Placental pericyte (primary cell): ENCODE measurements at places on chromosomes 16 and 17. TPM values are rescaled to one million over a fixed set of nuclear protein-coding genes. Genes with fewer than 3 reads are reported as not detected.

Gene SKAP1
- not detected in 2 replicates for total RNA-seq

Gene VAC14
- total RNA-seq, result 67.4 and 88.6 TPM in 2 replicates

Gene CACNG3
- total RNA-seq, result not detected in 2 replicates

Gene PIP4K2B
- total RNA-seq, result 28.0 and 69.3 TPM in 2 replicates

Gene GRAP
- under 0.01 TPM in 1 of 2 replicates, not detected in the other for total RNA-seq

Gene SMIM22
- not detected in 2 replicates for total RNA-seq

Gene SOX15
- total RNA-seq, result 0.22 and 0.57 TPM in 2 replicates

Gene ALOX12B
- total RNA-seq, result not detected in 2 replicates

Gene RHBDL1
- 2.3 and 2.4 TPM in 2 replicates for total RNA-seq

Gene PRKCB
- total RNA-seq, result not detected in 2 replicates

Gene PRSS22
- 2.7 TPM in 1 of 2 replicates, not detected in the other for total RNA-seq

Gene PRAC1
- not detected in 2 replicates for total RNA-seq

Gene CCL15
- not detected in 2 replicates for total RNA-seq

Gene FUS
- 45.3 and 78.0 TPM in 2 replicates for total RNA-seq

Gene CTRB1
- total RNA-seq, result not detected in 2 replicates

Gene KRTAP4-3
- total RNA-seq, result not detected in 2 replicates

Gene PRSS53
- total RNA-seq, result 0.88 and 2.0 TPM in 2 replicates

Gene TMEM114
- total RNA-seq, result not detected in 2 replicates

Gene TSC2
- 70.2 and 86.8 TPM in 2 replicates for total RNA-seq

Gene HASPIN
- total RNA-seq, result 0.44 and 19.6 TPM in 2 replicates

Gene TBC1D3L
- total RNA-seq, result 3.1 and 3.3 TPM in 2 replicates

Gene CES4A
- 2.7 and 2.8 TPM in 2 replicates for total RNA-seq

Gene SP6
- total RNA-seq, result 0.22 and 0.43 TPM in 2 replicates

Gene ZNHIT3
- 23.6 and 29.3 TPM in 2 replicates for total RNA-seq

Gene RRAD
- 11.0 and 25.8 TPM in 2 replicates for total RNA-seq

Gene ZNF207
- total RNA-seq, result 145 and 196 TPM in 2 replicates

Gene PRSS33
- not detected in 2 replicates for total RNA-seq

Gene MGAT5B
- 0.22 and 0.86 TPM in 2 replicates for total RNA-seq

Gene LGALS3BP
- total RNA-seq, result 285 and 680 TPM in 2 replicates

Gene STX1B
- 1.1 and 3.0 TPM in 2 replicates for total RNA-seq

Gene SPIRE2
- total RNA-seq, result 3.0 and 7.0 TPM in 2 replicates

Gene HOXB4
- under 0.01 and 0.57 TPM in 2 replicates for total RNA-seq

Gene CD300LF
- total RNA-seq, result 0.29 TPM in 1 of 2 replicates, not detected in the other

Gene KIF2B
- not detected in 2 replicates for total RNA-seq
